ENCODE measurements at places on chromosomes 1 and 21. TPM values are rescaled to one million over a fixed set of nuclear protein-coding genes. Genes with fewer than 3 reads are reported as not detected.

Gene KCNJ6
- total RNA-seq: not detected

DNA sequence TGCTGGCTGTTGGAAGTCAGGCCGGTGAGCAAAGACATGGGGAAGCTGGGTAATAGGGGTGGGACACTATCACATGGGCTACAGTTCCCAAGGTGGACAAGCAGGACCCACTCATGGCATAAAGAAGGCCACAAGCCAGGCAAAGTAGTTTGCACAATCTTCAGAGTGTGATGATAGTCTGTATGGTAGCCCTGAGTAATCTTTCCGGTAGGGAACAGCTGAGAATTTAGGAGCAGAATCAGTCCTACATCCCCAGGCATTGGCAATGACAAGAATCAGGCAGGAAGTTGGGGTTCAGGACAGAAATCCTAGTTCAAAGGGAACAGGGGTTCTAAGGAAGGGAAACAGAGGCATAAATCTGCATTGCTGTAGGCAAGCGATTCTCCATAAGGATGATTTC, 23.9 kb upstream of the SPATA6 start:
- no peak for DNase-seq

- no peak for DNase-seq
These were observed 6.1 kb upstream of the AIRE start for GRCh38 chr21:44279354-44280260.

DNA sequence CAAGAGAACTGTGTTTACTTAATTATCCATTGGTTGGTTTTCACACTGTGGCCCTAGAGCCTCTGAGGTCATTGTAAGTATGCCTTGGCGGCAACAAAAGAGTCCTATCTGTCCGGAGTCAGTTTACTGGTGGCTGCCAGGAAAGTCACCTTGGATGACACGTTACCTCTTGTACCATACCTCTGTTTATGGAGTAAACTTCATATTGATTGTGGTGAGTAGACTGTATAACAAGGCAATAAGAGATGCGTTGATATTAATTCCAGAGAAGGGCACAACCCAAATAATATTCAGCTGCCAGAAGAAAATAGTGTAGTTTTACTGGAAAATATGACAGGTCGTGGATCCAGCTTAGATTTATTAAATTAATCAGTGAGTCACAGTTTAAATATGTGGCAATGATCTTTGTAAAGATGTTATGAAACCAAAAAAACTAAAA, 20.4 kb upstream of the KIF14 start:
- no peak for DNase-seq

Gene NBPF4
- total RNA-seq: not detected

- no peak for DNase-seq
These were observed 40.5 kb upstream of the CAPZB start for GRCh38 chr1:19525607-19526545.

Measured in Right ventricle myocardium superior (tissue), 1 donor.